ENCODE measurements at places on chromosomes 4 and X.

- DNase-seq: no peak
These were observed 93.4 kb downstream of the TMA16 start for GRCh38 chr4:163587867-163588266.

GRCh38 chrX:23554304-23554703 is 113.0 kb upstream of the PRDX4 start:
- peak; percentile 7 for DNase-seq

DNA sequence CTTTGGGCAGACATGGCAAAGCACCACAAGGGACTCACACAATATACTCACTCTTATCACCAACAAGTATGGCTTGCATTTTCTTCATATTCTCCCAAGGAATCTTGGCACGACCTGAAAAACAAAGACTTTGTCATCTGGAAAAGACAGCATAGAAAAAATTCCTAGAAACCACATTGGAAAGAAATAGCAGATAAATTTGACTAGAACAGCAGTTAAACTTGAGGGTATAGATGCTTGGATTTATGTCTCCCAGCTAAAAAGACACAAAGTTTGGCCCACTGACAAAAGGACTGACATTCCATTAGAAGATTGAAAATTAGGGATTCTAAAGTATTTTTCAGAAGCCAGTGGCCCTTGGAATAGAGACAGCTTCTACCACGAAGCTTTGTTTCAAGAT is 6.9 kb upstream of the VEGFC start:
- DNase-seq: no peak

- no peak for DNase-seq
These were observed 12.1 kb upstream of the TCEAL4 start for GRCh38 chrX:103573202-103573601.

DNA sequence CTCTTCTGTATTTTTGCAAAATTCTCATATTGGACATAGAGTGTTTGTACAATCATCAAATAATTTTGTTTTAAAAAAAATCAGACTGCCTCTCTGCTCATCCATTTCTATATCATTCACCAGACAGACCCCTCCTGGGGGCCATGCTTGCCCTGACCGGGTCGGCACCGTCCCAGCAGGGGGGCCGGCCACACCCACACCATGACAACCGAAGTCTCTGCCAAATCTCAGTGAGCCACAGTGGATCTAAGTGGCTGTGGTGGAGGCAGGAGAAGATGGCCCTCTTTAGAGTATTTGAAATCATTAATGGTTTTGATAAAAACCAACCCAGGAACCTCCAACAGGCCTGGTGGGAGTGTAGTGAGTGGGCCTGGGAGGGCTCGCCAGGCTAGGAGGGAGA is 66.9 kb upstream of the ADRA2C start:
- no peak for DNase-seq
